ENCODE measurements at places on chromosomes 4 and X. TPM values are rescaled to one million over a fixed set of nuclear protein-coding genes. Genes with fewer than 3 reads are reported as not detected.

GLRA3 gene
- total RNA-seq = not detected

CSAG2 gene
- not detected for total RNA-seq

SSX3 gene
- total RNA-seq = not detected

P2RY10 gene
- total RNA-seq = 54.5 TPM

DAPP1 gene
- total RNA-seq = 37.9 TPM

KIT gene
- 0.28 TPM for total RNA-seq

CFAP97 gene
- total RNA-seq = 49.3 TPM

SUPT20HL2 gene
- not detected for total RNA-seq

SLC9B2 gene
- 42.3 TPM for total RNA-seq

SMIM43 gene
- total RNA-seq = not detected

DACH2 gene
- total RNA-seq = not detected

NLGN4X gene
- total RNA-seq = not detected

CNGA1 gene
- 0.64 TPM for total RNA-seq

YIPF7 gene
- not detected for total RNA-seq

AADAT gene
- not detected for total RNA-seq

PRR32 gene
- total RNA-seq = not detected

GIMD1 gene
- not detected for total RNA-seq

IL21 gene
- total RNA-seq = not detected

SLC10A7 gene
- 12.8 TPM for total RNA-seq

UGT2B10 gene
- total RNA-seq = not detected

ASIC5 gene
- not detected for total RNA-seq

EOLA2 gene
- 42.4 TPM for total RNA-seq

LIAS gene
- total RNA-seq = 44.1 TPM

ZNF157 gene
- 0.78 TPM for total RNA-seq

SPANXN3 gene
- total RNA-seq = not detected

TXLNG gene
- 28.1 TPM for total RNA-seq

ELF2 gene
- total RNA-seq = 23.4 TPM

STAP1 gene
- total RNA-seq = 6.3 TPM

FATE1 gene
- not detected for total RNA-seq

CLIC2 gene
- total RNA-seq = 0.18 TPM
